ENCODE measurements at places on chromosomes 4 and X. TPM values are rescaled to one million over a fixed set of nuclear protein-coding genes. Genes with fewer than 3 reads are reported as not detected.

FAT4 gene
- 30.1 TPM for total RNA-seq

TBC1D8B gene
- 5.8 TPM for total RNA-seq

SPACA5 gene
- not detected for total RNA-seq

NWD2 gene
- not detected for total RNA-seq

GUCY1B1 gene
- 12.7 TPM for total RNA-seq

CXorf65 gene
- not detected for total RNA-seq

GYG2 gene
- 1.4 TPM for total RNA-seq

NDNF gene
- not detected for total RNA-seq

TBX22 gene
- total RNA-seq, result not detected

CD40LG gene
- not detected for total RNA-seq

SOWAHD gene
- total RNA-seq, result not detected

ZNF630 gene
- total RNA-seq, result 0.65 TPM

USP17L19 gene
- not detected for total RNA-seq

GRSF1 gene
- total RNA-seq, result 95.9 TPM

SAGE1 gene
- not detected for total RNA-seq

CENPVL2 gene
- total RNA-seq, result not detected

JAKMIP1 gene
- total RNA-seq, result not detected

NXF2 gene
- not detected for total RNA-seq

SH3BP2 gene
- 22.7 TPM for total RNA-seq

IL21 gene
- total RNA-seq, result not detected

CT55 gene
- total RNA-seq, result not detected

CLCN4 gene
- 15.6 TPM for total RNA-seq

SATL1 gene
- total RNA-seq, result not detected

TCEAL3 gene
- total RNA-seq, result 17.5 TPM

NKX3-2 gene
- not detected for total RNA-seq

CXCL8 gene
- total RNA-seq, result 36.1 TPM

PLAC8 gene
- not detected for total RNA-seq

SHOX gene
- total RNA-seq, result not detected

TREX2 gene
- 0.91 TPM for total RNA-seq

UGT2B15 gene
- total RNA-seq, result not detected

DRD5 gene
- total RNA-seq, result not detected

PGRMC2 gene
- 19.0 TPM for total RNA-seq

FGF13 gene
- total RNA-seq, result not detected

NAP1L3 gene
- 2.3 TPM for total RNA-seq

FAM149A gene
- total RNA-seq, result not detected

MAMLD1 gene
- 0.91 TPM for total RNA-seq

GEMIN8 gene
- 16.6 TPM for total RNA-seq

SMIM10L2A gene
- total RNA-seq, result 0.30 TPM

NR3C2 gene
- 4.1 TPM for total RNA-seq

SPINK2 gene
- total RNA-seq, result not detected

TEX13C gene
- total RNA-seq, result not detected

MAGEA1 gene
- not detected for total RNA-seq

PLP2 gene
- 7.8 TPM for total RNA-seq

OTC gene
- not detected for total RNA-seq

LEF1 gene
- total RNA-seq, result not detected

MSANTD1 gene
- 0.46 TPM for total RNA-seq

DACH2 gene
- total RNA-seq, result not detected

MAOB gene
- under 0.01 TPM for total RNA-seq

VCX gene
- total RNA-seq, result not detected

CFP gene
- under 0.01 TPM for total RNA-seq

DIAPH2 gene
- total RNA-seq, result 22.1 TPM

SPANXN3 gene
- total RNA-seq, result not detected

AREG gene
- total RNA-seq, result 0.32 TPM
